Right ventricle myocardium superior (tissue), 1 donor: ENCODE measurements at places on chromosomes 12 and 14. TPM values are rescaled to one million over a fixed set of nuclear protein-coding genes. Genes with fewer than 3 reads are reported as not detected.

DNA sequence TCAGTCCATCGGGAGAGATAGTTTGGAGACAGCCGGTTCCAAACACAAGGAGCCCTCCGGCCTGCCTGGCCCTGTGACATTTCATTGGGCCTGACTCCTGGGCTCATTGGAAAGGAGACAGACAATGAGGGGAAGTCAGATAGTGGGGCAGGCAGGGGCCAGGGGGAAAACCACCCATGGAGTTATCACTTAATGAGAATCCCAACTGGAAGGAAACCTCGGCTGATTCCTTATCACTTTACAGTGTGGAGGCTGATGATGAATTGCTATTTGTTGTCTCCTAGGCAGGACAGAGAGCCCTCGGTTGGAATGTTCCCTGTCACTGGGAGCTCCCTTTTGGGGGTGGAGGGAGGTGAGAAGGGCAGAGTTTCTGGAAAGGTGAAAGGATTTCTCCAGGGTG lies 44.4 kb downstream of the TBX5 start:
- no peak for DNase-seq

DNA sequence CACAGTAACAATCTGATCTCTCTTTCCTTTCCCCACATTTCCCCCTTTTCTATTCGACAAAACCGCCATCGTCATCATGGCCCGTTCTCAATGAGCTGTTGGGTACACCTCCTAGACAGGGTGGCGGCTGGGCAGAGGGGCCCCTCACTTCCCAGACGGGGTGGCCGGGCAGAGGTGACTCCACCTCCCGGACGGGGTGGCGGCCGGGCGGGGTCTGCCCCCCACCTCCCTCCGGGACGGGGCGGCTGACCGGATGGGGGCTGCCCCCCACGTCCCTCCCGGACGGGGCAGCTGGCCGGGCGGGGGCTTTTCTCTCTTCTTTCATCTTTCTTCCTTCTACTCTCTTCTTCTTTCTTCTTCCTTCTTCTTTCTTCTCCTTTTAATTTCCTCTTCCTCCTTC lies 1.3 kb upstream of the NUBPL start:
- no peak for DNase-seq

GRCh38 chr14:87834594-87834993 lies 158.4 kb downstream of the GALC start:
- DNase-seq, result no peak

DNA sequence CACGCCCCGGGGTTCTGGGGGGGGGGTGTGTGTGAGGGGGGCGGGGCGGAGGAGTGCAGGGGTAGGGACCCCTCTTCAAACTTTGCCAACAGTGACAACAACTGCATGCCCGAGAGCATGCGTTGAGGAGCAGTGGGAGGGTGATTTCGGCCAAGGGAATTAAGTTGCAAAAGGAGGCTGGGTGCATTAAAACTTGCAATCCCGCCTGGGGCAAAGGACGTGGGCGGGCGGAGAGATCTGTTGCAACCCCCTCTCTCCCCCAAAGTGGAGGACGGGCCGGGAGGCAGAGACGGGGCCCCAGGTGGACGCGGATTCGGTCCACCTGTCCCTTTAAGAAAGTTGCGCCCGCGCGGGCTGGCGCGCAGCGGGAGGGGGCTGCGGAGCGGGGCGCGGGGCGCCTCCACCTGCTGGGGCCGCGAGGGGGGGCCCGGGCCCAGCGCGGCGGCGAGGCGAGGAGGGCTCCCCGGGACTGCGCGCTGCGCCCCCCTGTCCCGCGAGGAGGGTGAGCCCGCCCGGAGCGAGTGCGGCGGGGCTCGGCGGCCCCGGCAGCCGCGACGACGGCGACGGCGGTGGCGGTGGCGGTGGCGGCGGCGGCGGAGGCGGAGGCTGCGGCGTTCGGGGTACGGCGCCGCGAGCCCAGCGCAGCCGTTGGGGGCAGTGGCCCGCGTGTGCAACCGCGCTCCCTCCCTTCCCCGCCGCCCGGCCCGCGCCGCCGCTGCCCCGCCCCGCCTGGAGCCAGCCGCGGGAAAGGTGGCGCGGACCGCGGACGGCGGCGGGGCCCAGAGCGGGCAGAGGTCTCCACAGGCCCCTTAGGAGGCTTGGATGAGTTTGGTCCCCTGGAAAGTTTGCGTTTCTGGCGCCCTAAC lies 530 bp upstream of the FOXN4 start:
- no peak for DNase-seq

DNA sequence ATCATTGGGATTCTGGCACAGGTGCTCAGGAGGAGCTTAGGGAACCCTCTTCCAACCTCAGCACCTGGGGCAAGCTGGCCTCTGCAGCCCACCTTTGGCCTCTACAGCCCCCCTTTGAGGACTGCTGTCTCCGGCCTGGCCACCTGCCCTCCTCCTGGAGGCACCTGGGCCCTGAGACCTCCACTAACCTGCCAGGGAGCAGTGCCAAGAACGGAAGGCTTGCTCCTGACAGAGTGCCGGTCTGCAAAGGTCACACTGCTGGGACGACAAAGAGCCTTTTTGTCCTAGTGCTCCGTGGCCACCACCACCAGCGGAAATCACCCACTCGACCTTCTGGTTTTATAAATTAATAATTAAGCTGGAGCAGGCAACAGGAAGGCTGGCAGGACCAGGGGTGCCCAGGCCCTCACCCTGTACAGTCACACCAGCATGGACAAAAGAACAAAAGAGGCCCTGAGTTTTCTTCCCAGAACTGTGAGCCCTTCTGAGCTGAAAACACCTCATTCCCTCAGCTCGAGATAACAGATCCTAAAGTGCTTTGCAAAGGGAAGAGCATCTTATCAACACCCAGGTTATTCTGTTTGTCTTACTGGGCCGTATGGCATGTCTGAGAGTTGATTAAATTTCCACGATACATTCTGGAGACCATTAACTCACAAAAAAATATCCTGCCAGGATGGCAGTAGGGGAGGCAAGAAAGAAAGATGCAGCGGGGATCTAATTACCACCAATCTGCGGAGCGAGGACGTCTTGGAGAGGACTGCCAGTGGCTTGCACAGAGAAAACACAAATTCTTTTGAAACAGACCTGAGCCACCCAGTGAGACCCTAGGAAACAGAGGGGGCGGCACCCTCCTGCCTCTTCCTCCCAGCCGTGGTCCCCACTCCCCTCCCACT lies 8.2 kb downstream of the TESC start:
- DNase-seq, result no peak

GRCh38 chr14:90109858-90110257 lies 48.1 kb downstream of the KCNK13 start:
- DNase-seq, result no peak

DNA sequence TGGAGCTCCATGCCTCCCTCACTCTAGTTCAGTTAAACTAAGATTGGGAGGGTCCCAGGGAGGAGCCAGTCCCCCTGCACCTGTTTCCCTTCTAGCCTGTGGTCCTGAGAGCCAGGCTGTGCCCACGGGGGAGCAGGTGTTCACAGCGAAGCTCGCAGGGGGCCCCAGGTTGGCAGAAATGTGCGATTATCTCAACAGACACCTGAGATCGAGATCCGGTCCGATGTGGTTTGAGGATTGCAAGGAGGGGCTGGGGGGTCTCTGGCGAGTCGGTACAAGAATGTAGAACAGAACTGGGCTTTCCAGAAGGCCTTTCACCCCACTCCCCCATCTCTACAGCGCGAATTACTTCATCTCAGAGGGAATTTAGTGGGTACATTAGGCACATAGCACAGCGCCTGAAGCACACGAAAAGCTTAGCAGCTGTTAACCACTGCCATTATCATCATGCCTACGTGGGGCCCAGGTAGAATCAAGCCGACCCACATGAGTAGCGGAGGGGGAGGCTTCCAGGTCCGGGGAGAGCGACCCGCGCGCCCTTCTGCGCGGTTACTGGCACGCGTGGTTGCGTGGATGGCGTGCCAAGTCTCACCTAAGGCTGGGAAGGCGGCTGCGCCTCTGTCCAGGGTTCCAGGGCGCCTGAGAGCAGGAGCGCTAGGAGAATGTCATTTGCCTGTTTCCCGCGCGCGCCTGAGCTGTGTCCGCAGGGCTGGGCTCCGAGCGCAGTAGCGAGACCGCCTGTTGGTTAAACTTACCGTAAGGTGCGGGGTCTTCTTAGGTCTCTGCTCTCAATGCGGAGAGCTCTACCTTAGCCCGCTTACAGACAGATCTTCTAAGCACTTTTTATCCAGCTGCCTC lies 1539.5 kb upstream of the TMEM132C start:
- DNase-seq, result no peak

DNA sequence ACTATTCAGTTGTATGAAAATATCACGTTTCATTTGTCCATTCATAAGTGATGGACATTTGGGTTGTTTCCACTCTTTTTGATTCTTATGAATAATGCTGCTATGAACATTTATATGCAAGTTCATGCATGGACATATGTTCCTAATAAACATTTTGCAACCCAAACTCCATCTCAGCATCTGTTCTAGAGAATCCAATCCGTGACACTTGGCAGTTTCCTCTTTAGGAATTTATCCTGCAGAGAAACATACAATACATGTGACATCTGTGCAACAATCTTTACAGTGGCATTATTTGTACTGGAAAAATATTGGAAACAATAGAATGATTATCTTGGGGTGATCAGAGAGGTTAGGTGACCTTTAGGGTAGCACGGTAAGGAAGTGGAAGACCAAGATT lies 290.8 kb upstream of the SRRM4 start:
- DNase-seq, result no peak

DNA sequence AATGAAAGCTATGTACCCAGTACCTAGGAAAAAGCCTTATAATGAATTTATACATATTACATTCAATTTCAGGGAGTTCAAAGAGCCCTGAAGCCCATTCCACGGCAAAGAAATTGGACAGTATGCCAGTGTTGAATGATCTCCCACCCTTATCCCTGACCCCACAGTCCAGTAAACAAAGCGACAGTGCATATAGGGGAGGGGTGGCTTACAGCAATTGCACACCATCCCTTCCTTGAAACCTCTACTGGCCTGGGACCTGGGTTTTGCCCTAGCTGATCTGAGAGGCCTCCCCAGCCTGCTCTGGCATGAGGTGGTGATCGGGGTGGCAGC lies 17.3 kb upstream of the RND1 start:
- no peak for DNase-seq

PSMC6 gene
- 70.0 TPM for total RNA-seq

SLC17A8 gene
- total RNA-seq, result not detected

SRGAP1 gene
- 2.0 TPM for total RNA-seq
